ENCODE measurements at places on chromosomes 1 and 21. TPM values are rescaled to one million over a fixed set of nuclear protein-coding genes. Genes with fewer than 3 reads are reported as not detected.

DNA sequence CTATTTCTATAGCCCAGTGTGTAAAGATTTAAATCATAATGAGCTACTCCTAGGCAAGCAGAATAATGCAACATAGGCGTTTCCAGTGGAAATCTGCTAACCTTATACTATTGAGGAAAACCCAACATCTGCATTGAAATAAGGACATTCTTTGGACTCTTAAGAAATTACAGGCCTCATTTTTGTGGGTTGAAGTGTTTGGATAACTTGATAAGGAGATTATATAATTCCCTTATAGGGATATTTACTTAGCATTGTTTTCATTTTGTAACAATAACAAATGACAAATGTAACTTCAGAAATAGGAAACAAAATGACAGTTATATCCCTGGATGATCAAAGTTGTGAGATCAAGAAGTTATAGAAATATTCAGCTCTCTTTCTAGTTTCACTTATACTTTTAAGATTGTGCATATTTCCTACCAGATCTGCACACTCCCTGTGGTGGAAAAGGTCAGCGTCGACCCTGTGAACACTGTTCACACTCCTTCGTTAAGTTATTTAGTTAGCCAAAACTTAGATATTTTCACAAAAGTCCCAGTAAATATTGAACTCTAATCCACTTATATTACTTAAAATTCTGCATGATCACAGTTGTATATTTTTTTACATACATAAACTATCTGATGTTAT lies 284.4 kb upstream of the C1orf105 start:
- H3K4me1 ChIP-seq: no peaks in the 10 kb centered on the region
- no peak overlapping the region for H3K27ac ChIP-seq
- no peaks in the 10 kb centered on the region for H3K27me3 ChIP-seq
- no peak overlapping the region for H3K4me3 ChIP-seq
- H3K36me3 ChIP-seq: no peaks in the 10 kb centered on the region

The FCGR3A gene
- 4.4 TPM for total RNA-seq

DNA sequence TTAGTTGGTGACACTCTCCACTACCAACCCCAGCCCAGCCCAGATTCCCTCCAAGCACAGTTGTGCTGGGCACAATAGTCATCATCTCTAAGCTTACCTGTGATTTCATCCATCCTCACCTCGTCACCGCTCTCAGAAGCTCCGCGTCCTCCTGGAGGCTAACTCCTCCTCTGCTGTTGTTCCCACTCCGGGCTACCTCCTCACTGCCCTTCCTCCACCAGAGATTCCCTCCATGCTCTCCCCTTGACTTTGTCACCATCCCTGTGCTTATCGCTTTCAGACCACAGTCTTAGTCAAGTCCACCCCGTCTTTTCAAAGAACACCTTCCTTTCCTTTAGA lies 47.0 kb upstream of the KIF26B start:
- no peaks in the 10 kb centered on the region for H3K36me3 ChIP-seq
- no peaks in the 10 kb centered on the region for H3K27me3 ChIP-seq
- no peak for DNase-seq
- H3K27ac ChIP-seq: no peak overlapping the region
- H3K4me1 ChIP-seq: no peaks in the 10 kb centered on the region
- H3K4me3 ChIP-seq: no peak overlapping the region

- no peak overlapping the region for H3K4me3 ChIP-seq
- no peak overlapping the region for H3K27ac ChIP-seq
- H3K27me3 ChIP-seq: peaks cover 30% of the 10 kb centered on the region
- H3K36me3 ChIP-seq: no peaks in the 10 kb centered on the region
- DNase-seq: no peak
- H3K4me1 ChIP-seq: no peaks in the 10 kb centered on the region
Measured at GRCh38 chr1:20448671-20449071, 37.3 kb downstream of the CAMK2N1 start.

The FCGR2B gene
- 1.7 TPM for total RNA-seq

DNA sequence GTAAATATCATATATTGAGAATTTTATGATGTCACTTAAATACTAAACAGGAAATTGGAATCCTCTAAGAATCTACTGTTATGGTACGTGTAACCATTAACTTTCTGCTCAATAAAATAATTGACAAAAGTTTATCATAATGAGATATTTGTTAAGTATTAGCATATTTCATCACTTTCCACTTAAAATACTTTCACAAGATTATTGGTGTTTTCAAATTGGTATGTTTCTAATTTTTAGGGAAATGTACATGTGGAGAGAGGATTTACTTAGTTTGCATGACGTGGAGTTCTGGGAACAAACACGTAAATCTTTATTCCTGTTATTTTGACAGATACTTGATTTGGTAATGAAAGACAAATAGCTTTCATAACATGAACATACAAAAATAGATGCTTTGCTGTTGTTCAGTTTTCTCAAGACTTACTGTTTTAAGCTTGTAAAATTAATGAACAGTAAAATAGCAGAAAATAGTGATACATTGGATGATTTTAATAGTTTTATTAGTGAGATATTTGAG lies 1.6 kb downstream of the SRSF11 start:
- H3K4me3 ChIP-seq: no peak overlapping the region
- peak overlapping the region; percentile 95 for H3K27ac ChIP-seq
- peaks cover 28% of the 10 kb centered on the region for H3K4me1 ChIP-seq

The PCBP3 gene
- 1.9 TPM for total RNA-seq

Measured in T-cell (primary cell).